ENCODE measurements at places on chromosomes 6 and 20.

- peak; percentile 56 for DNase-seq
Measured at GRCh38 chr6:159941286-159942113, 27.4 kb upstream of the IGF2R start.

- no peak for DNase-seq
Measured at GRCh38 chr6:169589699-169590257, 112.1 kb downstream of the WDR27 start.

DNA sequence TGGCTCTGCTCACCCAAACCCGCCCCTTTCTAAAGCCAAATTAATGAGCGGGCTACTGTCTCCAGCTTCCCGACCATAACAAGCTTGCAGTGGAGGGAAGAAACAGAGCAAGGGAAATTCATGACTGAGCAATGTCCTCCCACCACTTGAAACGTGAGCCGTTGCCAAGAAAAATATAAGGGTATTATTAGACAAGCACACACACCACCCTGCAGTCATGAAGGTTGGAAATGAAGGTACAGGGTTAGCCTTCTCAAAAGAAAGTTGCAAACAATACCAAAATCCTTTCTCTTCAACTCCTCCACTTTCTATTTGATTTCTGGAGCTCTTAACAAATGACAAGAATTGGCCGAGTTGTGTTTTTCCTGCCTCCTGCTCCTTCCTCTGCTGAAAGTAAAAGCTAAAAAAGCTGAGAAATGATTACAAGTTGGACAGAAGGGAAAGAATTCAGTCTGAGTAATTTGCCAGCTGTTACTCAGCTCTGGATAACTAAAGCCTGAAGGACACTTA lies 151.1 kb upstream of the B3GAT2 start:
- no peak for DNase-seq

DNA sequence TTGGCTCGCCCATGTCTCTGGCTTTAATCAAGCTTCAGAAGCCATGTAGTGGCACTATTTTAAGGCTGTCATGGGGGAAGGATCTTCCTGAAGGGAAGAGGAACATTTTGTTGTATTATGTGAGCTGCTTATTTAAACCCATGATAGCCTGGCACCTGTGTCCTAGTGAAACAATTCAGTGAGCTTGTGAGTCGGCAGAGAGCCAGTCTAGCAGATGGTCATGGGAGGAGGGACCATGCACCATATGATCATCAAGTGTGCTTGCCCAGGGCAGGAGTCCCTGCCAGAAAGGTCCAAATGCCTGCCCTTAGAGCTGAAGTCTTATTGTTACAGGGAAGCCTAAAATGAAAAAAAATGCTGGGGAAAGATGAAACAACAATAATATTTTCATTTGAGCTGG lies 132.9 kb downstream of the PRDM13 start:
- DNase-seq = no peak

- no peak for DNase-seq
Measured at GRCh38 chr6:52262620-52263344, 18.5 kb upstream of the IL17F start.

GRCh38 chr20:53001498-53002301 lies 29.5 kb downstream of the TSHZ2 start:
- no peak for DNase-seq

- DNase-seq = no peak
Measured at GRCh38 chr6:93915961-93916360, 496.6 kb upstream of the EPHA7 start.

DNA sequence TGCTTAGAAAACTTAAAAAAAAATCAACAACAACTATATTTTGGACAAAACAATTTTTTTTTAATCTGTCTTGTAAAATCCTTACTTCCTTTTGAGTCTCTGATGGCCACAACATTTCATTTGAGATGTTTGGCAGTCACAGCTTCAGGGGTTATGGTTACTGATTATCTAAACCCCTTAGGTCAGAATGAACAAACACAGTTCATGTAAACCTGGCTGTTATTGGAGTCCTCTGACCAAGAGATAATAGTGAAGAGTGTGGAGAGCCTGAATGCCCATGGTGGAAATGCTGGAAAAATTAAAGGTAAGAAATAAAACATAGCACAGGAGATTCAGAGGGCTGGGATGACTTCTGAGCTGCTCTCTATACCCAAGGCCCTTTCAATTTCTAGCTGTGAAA lies 38.2 kb downstream of the TMX4 start:
- DNase-seq = no peak

DNA sequence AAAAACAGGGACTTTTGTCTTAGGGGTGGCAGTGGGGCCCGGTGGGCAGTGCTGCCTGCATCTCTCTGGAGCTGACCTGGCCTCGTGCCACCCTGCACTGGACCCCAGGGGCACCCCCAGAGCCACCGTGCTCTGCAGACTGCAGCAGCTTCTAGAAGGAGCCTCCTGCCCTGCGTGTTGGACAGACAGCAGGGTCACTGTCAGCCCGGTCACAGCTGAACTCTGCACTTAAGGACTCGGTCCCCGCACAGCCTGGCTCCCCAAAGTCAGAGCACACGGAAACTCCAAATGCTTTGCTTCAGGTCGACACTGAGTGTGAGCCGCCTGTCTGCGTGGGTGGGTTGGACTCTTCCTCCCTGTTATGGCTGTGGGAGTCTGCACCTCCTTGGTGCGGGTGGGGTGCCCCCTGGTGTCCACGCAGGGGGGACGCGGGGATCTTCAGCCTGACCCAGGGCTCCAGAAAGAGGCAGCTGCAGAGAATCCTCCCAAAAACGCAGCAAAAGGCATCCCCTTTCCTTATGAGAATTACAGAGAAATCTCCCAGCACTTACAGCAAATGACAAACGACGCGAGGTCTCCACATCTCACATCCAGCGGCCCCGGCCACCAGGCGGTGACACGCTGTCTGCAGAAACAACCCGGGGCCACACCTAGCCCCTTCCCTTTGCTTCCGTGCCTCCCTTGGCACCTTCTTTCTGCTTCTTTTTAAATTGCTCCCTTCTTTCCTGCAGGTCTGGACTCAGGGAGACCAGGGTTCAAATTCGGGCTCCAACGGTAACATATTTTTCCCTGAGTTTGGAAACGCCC lies 36.3 kb upstream of the DACT2 start:
- peak; percentile 49 for DNase-seq

- no peak for DNase-seq
Measured at GRCh38 chr6:169035385-169036240, 218.0 kb downstream of the THBS2 start.

DNA sequence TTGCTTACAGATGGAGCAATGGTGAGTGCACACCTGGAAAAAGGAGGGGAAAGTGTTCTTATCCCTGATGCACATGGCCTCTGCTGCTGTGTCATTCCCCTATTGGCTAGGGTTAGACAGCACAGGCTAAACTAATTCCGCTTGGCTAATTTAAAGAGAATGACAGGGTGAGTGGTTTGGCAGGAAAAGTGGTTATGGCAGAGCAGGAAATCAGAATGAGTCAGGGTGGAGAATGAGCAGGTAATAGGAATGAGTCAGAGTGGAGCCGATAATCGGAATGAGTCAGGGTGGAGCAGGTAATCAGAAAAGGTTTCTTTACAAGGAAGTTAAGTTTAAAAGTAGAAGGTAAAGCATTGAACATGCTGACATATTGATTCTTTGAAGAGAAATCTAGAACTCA lies 355.5 kb upstream of the HTR1E start:
- DNase-seq = no peak

DNA sequence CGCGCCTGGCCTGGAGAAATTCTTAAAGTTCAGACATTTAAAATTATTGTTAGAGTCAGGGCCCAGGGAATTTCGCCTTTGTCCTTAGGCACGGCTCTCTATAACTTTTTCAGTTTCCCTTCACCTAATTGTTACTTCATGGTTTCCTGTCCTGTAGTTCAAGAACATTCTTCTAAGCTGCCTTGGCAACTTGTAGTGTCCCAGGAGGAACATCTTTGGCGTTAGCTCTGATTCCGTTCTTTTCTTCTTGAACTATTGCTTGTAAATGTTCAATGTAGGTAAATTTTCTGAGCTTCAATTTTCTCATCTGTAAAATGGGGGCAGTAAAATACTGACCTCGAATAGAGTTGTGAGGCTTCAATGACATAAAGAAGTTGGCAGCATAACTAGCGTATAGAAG lies 41.8 kb downstream of the TIAM2 start:
- no peak for DNase-seq

GRCh38 chr6:163951326-163951725 lies 536.8 kb downstream of the QKI start:
- DNase-seq = no peak

DNA sequence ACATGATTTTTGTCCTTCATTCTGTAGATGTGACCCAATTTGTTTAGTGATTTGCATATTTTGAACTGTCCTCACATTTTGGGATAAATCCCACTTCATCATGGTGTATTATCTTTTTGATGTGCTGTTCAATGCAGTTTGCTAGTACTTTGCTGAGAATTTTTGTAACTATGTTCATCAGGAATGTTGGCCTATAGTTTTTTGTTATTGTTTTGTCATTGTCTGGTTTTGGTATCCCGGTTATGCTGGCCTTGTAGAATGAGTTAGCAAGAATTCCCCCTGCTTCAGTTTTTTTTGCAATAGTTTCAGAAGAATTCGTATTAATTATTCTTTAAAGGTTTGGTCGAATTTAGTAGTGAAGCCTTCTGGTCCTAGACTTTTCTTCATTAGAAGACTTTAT lies 11.9 kb downstream of the KIF25 start:
- no peak for DNase-seq

GRCh38 chr20:10653599-10654249 lies 20.1 kb downstream of the JAG1 start:
- DNase-seq = no peak

- DNase-seq = peak; percentile 6
Measured at GRCh38 chr6:33008944-33009861, at the start of gene HLA-DOA. Gene HLA-DOA (minus strand): TSS chr6:33009591.

DNA sequence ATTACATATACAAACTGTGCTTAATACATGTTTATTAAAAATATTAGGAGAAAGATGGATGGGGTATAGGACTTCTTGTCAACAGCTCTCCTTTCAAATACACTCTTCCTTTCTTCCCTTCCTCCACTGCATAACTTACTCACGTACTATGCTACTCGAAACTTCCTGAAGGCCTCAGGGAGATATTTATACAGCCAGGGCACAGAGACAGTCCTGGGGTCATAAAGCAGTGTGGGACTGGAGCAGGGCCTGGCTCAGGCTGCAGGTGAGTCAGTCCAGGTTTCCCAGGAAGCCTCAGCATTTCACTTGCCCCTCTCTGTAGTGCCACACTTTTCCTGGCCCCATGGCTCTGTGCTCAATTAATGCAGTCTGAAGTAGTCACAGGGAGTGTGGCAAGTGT lies 157.0 kb downstream of the UBE3D start:
- no peak for DNase-seq

DNA sequence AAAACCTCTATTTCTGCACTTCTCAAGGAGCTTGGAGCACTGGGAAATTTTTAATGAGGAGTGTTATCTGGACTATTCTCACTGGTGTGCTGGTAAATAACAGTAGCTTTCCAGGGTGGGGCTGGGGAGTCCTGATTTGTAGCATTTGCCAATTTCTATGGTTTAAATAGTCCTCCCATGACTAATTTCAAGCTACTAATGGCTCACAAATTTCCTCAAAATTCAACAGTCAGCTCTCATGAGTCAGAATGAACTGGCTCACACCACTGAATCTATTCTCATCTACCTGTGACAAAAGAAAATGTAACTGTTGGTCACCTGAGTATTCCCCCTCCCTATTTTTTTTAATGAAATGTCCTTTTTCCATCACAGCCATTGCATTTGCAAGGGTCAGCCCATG lies 449.6 kb downstream of the KIF16B start:
- no peak for DNase-seq

DNA sequence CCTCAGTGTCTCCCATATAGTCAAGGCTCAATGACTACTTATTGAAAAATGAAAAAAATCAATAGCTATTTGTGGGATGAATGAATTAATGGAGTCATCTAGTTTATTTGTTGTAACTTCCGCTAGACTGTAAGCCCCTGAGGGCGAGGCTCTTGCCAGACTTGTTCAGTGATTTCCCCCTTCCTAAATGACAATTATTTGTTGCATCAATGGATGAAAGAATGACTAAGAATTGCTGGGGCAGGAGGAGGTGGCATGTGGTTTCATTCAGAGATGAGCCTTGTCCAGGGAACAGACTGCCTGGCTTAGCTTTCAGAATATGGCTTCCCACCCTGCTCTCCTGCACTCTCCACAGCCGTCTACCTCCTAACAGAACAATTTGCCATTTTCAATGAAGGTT lies 1.1 kb upstream of the PRELID3B start:
- DNase-seq = no peak

GRCh38 chr6:53523511-53524454 lies 21.1 kb downstream of the GCLC start:
- no peak for DNase-seq

GRCh38 chr20:38083338-38084048 lies 49.9 kb downstream of the RPRD1B start:
- DNase-seq = no peak

DNA sequence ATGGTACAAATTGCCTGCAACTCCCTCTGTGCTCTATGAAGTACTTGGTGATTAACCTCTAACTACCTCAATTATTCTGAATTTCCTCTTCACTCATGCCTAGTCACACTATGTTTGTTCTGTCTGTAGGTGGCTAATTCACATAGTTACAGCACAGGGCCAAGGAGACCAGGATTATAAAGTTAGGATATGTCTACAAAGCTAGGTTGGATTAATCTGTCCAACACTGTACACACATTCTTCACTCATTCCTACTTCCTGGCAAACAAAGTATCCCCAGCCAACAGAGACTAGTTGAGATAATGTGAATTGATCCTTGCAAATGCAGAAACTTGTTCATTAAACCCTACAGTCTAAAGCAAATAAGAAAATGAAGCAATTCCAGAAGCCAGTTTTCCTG lies 269.8 kb downstream of the HACE1 start:
- DNase-seq = no peak

DNA sequence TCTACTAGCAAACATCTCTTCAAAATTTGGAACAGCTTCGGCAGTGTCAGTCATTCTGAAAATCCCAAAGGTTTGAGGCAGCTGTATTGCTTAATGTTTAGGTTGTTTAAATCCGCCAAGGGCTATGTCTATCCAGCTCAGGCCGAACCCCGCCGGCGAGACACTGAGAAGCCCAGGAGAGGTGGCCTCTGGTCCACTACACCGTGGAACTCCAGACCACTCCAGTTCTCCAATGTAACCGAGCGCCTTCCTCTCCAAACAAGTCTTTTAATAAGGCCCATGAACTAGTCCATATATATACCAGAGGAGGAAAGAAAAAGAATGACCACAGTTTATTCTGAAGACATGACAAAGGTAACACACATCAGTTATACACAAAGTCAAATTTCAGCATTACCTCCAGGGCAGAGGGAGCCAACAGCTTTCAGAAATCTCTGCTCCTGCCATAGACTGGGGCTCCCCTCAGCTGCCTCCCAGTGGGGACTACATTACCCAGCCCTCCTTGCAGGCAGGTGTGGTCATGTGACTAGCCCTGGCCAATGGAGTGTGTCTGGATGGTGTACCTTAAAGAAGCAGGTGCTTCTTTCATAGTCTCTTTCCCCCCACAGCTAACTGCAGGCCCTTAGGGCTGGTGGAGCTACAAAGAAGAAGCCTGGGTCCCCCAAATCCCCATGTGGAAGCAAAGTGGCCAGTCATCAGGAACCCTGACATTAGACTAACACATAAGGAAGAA lies at the start of gene RAMACL:
Gene RAMACL (minus strand): TSS at position 255 of the 733 bp plus-strand sequence. CDS start 201 bp downstream, at position 54.
- peak; percentile 38 for DNase-seq

- DNase-seq = no peak
Measured at GRCh38 chr6:44428682-44429081, 41.2 kb downstream of the CDC5L start.

- DNase-seq = no peak
Measured at GRCh38 chr6:67680297-67680932, 954.7 kb upstream of the ADGRB3 start.

- no peak for DNase-seq
Measured at GRCh38 chr6:23522792-23523547, 603.0 kb upstream of the NRSN1 start.

- DNase-seq = no peak
Measured at GRCh38 chr6:144606083-144606482, 320.9 kb downstream of the UTRN start.

GRCh38 chr6:156854466-156855161 lies 77.4 kb downstream of the ARID1B start:
- peak; percentile 86 for DNase-seq
